Stimulated activated CD4-positive, alpha-beta T cell treated with anti-CD3 and anti-CD28 coated beads, Interleukin-1b, Interleukin-23, amount 100 ng/mL, for 24 hours (primary cell): ENCODE measurements at places on chromosomes 16 and 17.

DNA sequence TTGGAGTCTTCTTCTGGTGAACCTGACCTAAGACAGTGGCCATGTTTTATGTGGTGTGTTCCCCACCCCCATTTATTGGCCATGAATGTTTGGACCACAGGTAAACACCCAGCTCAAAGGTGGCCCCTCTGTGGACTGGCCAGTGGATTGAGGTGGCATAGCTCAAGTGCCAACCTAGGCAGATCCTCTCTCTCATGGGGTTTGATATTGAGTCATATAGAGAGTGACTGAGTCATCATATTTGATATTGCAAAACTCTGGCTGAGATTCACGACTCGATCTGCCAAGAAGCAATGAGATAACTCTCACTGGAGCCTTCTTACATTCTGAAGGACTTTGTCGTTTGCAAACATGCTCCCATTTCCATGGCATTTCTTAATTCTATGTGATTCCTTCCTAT is 10.5 kb upstream of the TEKT3 start:
- no peak for DNase-seq

GRCh38 chr17:72816406-72816805 is 276.1 kb downstream of the SLC39A11 start:
- no peak for DNase-seq

DNA sequence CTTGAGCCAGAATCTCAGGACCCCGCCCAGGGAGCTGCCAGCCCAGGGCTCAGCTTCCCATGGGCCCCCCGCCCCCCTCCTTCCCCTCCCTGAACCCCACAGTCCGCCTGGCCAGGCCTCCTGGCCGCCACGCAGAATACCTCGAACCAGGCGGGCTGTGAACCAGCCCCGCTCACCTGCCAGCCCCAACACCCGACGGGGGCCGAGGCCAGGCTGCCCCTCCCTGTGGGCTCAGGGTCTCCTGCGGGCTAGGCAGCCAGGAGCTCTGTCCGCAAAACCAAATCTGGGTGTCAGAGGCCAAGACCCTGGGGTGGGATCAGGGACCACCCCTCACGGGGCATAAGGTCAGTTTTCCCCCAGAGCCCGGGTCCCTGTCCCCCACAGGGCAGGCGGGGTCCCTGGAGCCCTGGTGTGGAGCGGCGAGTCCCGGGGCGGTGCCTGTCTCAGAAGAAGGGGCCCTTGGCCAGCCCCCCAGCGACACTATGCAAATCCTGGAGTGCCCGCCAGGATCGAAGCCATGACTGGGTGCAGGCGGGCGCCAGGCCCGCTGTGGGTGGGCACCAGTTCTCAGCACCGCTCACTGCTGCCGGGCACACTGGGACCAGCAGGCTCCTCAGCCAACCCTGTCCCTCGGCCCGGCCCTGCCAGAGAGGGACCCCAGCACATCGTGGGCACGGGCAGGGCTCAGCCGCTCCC is 6.4 kb upstream of the PRR35 start:
- DNase-seq, result no peak

DNA sequence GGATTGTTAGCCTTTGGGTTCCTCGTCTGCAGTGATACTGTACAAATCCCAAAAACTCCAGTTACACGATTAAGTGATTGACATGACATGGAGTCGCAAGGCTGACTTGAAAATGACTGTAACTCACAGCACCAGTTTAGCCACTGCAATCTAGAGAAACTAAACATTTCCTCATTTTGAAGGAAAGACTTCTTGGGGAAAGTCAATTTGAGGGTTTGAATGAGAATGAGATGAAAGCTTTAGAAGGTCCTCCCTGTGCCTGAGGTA is 4.8 kb downstream of the BANP start:
- DNase-seq, result no peak

- DNase-seq, result no peak
Observed at GRCh38 chr17:6212766-6213165, 142.6 kb downstream of the WSCD1 start.

DNA sequence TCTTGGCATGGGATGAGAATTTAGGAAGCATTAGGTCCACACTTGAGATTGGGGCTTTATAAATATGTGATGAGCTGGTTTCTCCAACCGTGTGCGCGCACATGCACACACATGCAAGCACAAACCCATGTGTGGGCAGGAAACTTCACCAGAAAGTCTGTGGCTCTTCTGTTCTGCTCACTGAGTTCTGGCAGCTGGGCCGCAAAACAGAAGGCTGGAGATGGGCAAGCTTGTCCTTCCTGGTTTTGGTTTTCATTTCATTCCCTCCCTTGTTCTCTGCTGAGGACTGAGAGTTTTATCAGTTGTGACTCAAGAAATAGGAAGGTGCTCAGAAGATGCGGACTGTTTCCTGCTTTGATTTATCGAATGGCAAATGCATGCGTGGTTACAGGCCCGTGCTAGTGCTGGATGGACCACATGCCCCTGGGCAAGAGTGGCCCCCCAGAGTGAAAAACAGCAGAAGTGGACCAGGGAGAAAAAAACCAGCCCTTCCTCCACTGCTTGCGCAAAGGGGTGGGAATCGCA is 14.1 kb downstream of the MAP3K14 start:
- no peak for DNase-seq

GRCh38 chr17:39229274-39229913 is 3.6 kb upstream of the STAC2 start:
- no peak for DNase-seq

DNA sequence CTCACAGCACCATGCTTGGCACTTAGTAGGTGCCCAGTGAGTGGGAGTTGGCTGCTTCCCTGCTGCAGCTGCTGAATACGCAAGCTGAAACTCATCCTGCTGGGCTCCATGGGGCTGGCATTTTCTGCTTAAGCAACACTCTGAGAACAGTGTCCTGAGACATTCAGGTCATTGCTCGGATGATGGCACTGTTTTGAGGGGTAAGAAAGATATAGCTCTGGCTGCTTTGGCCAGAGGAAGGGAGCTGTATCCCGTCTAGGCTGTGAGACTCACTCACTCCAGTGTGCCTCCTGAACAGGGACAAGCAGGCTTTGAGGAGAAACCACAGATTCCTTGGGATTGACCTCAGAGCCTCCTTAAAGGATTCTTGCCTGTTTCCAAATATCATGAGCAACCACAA is 120.5 kb downstream of the CLEC16A start:
- DNase-seq, result no peak

DNA sequence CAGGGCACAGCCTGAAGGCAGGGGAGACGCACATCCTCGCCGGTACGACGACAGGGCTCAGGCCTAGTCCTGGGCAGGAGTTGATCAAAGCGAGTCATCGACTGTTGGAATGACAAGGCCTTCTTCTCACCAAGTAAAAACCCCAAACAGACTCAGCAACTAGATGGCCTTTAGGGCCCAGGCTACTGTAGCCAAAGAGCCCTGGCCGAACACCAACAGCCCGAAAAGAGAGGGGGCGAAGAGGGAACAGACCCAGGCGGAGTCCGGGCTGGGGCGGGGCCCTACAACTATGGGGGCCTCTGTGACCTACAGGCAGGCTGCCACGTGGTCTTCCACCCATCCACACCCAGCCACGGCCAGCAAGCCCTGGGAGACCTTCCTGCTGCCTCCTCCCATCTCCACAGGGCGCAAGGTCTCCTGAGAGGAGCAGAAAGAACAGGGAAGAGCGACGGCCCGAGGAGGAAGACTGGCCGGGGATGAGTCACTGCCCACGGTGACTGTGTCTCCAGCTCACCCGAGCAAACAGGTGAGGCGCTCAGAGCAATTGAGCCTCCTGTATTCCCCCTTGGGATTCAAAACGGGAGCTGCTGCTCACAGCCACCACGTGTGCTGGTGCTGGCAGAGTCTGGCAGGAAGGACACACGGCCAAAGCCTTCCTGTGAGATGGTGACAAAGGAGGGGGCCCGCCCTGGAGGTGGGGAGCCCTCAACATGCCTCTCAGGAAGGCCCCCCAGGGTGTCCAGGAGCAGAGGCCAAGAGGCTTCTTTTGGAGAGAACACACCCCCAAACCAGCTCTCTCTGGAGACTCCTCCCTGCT is 17.7 kb downstream of the SLC16A3 start:
- no peak for DNase-seq

DNA sequence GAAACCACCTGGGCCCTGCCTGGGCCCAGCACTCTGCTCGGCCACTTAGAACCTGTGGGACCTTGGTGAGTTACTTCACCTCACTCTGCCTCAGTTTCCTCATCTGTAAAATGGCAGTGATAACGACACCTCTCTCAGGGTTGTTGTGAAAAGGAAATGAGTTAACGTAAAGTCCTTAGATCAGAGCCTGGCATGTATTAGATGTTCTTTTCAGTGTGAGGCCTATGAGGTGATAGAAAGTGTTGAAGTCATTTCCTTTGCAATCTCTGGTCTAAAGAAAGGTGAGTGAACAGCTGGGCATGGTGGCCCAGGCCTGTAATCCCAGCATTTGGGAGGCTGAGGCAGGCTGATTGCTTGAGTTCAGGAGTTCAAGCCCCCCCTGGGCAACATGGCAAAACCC is 51.7 kb upstream of the LGALS9 start:
- no peak for DNase-seq
